ENCODE measurements at places on chromosomes 2 and 18.

- no peak for DNase-seq
These were observed 67.8 kb upstream of the SLC4A10 start for GRCh38 chr2:161556440-161556839.

DNA sequence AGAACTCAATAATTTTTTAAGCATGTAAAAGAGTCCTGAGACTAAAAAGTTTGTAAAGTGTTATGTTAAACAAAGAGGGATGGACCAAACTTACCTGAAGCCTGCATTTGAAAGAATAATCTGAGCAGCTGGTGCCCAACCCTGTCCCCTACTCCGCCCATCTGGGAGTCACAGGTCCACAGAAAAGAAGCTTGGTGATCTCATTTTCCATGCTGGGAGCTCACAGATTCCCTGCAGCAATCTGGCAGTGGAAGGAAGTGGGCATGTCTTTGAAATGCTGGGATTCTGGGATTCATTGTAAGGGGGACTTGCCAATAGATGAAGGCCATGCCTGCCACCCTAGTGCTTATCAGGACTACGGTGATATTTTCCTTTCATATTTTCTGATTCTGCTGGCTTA is 17.9 kb downstream of the CDH2 start:
- no peak for DNase-seq

DNA sequence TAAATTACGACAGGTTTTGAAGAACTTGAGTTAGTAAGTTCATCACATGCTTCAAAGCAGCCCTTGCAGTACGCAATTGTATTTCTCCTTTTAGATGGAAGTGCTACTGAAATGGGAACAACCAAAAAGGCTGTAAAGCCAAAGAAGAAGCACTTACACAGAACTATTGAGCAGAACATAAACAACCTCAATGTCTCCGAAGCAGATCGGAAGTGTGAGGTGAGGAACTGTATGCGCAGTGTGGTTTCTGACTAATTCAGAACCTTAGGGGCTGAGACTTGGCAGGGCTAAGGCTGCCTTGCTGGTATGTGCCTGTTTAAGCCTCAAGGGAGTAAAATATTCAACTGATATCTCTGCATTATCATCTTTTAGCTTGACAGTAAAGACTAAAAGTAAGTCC is 8.4 kb downstream of the NCAPH start:
- peak; percentile 64 for DNase-seq

DNA sequence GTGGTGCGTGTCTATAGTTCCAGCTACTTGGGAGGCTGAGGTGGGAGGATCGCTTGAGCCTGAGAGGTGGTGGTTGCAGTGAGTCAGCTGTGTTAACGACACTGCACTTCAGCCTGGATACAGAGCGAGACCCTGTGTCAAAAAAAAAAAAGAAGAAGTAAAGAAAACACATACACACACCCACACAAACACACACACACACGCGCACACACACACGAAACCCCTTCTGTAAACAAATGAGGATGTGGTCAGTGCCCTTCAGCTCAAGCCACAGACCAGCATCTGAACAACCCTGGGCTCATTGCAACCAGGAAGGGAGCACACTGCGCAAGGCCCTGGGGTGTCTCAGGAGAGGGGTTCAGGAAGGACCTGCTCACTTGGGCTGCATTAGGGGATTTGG is 47.9 kb upstream of the KCNF1 start:
- DNase-seq, result no peak
